ENCODE measurements at places on chromosomes 7 and 10.

- no peak for DNase-seq
These were observed 42.8 kb upstream of the RNF216 start for GRCh38 chr7:5824297-5824610.

DNA sequence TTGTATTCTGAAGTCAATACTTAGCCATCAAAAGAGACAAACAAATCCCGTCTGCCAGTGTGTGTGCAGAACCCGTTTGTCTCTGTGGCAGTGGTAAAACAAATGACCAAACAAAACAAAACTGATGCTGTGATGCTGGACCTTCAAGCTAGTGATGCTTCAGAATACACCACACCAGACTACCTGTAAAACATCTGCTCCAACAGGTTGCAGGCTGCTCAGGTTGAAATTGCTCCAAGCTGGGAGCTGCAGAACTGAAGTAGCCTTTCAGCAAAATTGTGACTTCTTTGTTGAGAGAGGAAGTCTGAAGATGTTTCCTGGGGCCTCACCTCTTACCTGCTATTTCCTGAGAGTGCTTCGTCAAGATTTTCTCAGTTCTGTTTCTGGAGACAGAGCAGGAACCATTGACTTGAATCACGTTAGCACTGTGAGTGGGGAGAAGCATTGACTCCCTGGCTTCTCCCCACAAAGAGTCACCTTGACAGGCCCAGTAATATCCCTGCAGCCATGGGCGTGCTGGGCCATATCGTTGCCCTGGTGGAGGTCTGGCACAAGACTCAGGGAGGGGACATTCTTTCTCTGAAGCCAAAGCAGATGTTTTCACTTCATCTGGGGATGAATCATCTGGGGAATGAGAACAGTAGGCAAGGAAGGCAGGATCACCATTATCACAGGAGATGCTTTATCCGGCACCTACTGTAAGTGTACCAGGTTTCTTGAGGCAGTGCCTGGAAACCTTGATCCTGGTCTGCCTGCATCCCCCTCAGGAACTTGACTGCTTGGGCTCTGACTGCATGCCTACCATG, 80.2 kb downstream of the RBM20 start:
- DNase-seq = no peak

DNA sequence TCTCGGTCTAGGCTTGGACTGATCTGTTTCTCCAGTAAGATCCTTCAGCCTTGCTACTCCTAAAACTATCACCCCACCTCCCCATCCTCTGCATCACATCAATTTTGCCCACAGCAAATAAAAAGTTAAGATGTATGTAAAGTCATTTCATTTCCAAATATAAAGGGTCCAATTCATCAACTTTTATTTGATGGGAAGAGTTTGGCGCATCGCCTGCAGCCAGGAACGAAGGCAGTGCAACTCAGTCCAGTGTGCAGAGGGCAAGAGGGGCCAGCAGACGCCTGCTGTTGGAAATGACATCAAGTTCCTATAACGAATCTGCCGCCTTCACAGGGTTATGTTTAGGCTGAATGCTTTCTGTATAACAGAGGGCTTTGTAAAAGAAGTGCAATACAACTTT, 97.0 kb downstream of the SVIL start:
- no peak for DNase-seq

DNA sequence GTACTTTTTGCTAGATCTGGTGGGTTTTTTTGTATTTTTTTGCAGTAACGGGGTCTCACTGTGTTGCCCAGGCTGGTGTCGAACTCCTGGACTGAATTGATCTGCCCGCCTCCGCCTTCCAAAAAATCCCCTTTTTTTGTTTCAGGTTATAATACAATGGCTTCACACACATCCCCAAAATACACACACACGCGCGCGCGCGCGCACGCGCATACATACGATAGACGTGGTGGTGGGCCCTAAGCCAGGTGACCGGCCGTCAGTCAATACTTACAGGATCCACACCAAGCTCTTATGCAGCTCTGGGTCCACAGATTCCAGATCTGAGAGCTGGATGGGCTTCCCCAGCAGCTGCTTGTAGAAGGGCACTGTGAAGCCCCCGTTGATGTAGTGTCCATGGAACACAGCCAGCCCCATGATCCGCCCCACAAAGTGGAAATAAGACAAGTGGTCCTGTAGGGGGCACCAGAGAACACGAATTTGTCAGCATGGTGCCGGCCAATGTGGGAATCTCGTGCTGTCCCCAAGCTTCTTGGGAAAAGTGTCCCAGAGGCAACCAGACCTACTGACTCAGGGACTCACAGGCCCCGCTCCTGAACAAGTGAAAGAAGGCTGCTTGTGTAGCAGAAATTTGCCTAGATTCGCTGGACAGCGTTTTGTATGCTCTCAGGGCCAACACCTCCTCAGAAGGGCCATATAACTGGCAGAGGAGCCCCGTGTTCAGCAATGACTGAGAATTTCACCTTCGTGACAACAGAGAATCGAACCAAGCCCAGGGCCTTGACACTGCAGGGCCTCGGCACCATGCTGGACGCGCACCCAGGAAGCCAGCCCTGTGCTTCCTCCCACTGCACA, 103.6 kb downstream of the SMURF1 start:
- DNase-seq = no peak

- no peak for DNase-seq
These were observed 7.8 kb downstream of the ZNF862 start for GRCh38 chr7:149846021-149846420.
